Liver (tissue), 10 donors: ENCODE measurements at places on chromosomes 6 and 20. TPM values are rescaled to one million over a fixed set of nuclear protein-coding genes. Genes with fewer than 3 reads are reported as not detected.

DNA sequence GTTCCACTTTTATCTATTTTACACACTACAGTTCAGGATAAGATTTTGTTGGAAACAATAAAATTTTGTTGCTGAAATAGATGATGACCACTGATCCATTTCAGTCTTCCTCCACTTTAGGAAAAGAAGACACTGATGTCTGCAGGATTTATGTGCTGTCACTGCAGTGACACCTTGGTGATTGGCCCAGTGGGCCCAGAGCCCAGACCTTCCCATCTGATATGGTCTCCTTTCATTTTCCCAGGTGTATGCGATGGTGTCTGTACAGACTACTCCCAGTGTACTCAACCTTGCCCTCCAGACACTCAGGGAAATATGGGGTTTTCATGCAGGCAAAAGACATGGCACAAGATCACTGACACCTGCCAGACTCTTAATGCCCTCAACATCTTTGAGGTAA is 19.6 kb upstream of the ADGRF4 start:
- H3K27me3 ChIP-seq, result no peaks in the 10 kb centered on the region
- no peaks in the 10 kb centered on the region for H3K36me3 ChIP-seq
- H3K27ac ChIP-seq, result no peak overlapping the region
- H3K4me3 ChIP-seq, result no peak overlapping the region
- H3K4me1 ChIP-seq, result no peaks in the 10 kb centered on the region

GRCh38 chr6:148611213-148611612 is 135.6 kb upstream of the UST start:
- no peak overlapping the region for H3K4me3 ChIP-seq
- H3K27me3 ChIP-seq, result no peaks in the 10 kb centered on the region
- H3K4me1 ChIP-seq, result no peaks in the 10 kb centered on the region
- no peaks in the 10 kb centered on the region for H3K36me3 ChIP-seq
- DNase-seq, result no peak
- no peak overlapping the region for H3K27ac ChIP-seq

DNA sequence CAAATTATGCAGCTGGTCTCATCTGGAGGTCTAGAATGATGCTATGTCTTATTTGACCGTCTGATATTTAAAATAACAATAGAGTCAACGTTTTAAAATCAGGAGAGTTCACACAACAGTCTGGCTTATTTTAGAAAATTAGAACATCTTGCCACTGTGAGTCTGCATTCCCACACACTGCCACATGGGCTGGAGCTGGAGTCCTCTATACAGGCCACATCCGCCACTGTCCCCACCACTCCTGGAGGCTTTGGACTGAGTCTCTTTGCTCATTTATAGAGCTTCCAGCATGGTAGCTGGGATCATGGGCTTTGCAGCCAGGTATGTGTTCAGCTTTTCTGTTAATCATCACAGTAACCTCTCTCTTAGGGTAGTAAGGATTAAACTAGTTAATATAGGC is 68.8 kb upstream of the ZNFX1 start:
- no peaks in the 10 kb centered on the region for H3K36me3 ChIP-seq
- H3K27ac ChIP-seq, result no peak overlapping the region
- DNase-seq, result no peak
- H3K4me1 ChIP-seq, result no peaks in the 10 kb centered on the region
- no peak overlapping the region for H3K4me3 ChIP-seq

GRCh38 chr20:33999025-33999649 is 5.4 kb downstream of the RALY start:
- DNase-seq, result no peak
- H3K27ac ChIP-seq, result no peak overlapping the region
- no peaks in the 10 kb centered on the region for H3K36me3 ChIP-seq
- H3K4me1 ChIP-seq, result peaks cover 25% of the 10 kb centered on the region

DNA sequence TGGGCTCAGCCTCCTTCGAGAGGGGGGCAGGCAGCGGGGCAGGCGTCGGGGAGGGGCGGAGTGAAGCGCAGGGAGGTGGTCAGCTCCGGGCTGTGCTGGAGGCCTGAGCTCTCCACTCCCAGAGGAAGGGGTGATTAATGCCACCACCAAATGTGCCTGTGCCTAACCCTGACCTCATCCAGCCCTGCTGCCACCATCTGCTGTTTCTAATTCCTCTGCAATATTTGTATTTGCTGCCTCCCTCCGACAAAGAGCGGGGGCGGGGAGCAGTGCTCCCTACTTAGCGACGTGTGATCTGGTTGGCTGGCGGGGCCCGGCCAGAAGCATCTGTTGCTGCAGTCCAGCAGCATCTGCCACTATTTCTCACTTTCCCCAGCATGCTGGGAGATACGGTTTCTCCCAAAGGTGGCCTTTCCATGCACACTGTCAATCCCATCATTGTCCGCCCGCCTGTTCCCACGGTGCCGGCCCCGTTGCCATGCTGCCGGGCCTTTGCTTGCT is 47.0 kb downstream of the DLL1 start:
- no peaks in the 10 kb centered on the region for H3K36me3 ChIP-seq
- no peak for DNase-seq
- no peak overlapping the region for H3K27ac ChIP-seq
- no peak overlapping the region for H3K4me3 ChIP-seq
- no peaks in the 10 kb centered on the region for H3K4me1 ChIP-seq
- peaks cover 8% of the 10 kb centered on the region for H3K27me3 ChIP-seq

The SERINC3 gene
- total RNA-seq, result 65.4 TPM

The EPB41L1 gene
- total RNA-seq, result 3.4 TPM

DNA sequence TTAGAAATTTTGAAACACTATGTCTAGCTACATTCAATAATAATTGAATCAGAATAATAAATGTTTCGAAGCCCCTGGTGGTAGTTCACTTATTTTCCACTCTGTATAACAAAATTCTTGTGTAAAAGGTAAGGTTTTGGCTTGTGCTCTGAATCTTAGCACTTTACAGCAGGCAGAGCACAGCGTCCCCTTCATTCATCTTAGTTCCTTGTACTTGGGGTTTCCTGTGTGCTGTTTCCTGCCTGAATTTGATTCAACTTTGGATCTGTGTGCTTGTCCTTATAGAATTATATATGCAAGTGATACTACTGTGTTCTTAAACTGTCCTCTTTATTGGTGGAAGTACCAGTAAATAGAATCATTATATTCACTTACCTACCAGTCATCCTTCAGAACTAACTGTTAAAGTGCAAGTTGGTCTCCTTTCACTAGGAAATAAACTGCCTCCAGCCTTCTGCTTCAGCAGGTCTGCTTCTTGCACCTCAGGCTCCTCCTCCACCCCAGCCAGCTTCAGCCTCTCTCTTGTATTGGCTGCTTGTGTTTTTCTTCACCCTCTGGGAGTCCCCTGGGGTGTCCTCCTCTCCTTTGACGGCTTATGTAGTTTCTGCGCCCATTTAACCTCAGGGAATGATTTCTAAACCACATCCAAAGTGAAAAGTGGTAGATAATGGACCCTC is 28.8 kb upstream of the TULP4 start:
- H3K4me3 ChIP-seq, result no peak overlapping the region
- DNase-seq, result no peak
- H3K27me3 ChIP-seq, result no peaks in the 10 kb centered on the region
- H3K4me1 ChIP-seq, result no peaks in the 10 kb centered on the region

- no peaks in the 10 kb centered on the region for H3K36me3 ChIP-seq
- H3K4me1 ChIP-seq, result no peaks in the 10 kb centered on the region
- no peaks in the 10 kb centered on the region for H3K27me3 ChIP-seq
- no peak overlapping the region for H3K27ac ChIP-seq
- H3K4me3 ChIP-seq, result no peak overlapping the region
- no peak for DNase-seq
Measured at GRCh38 chr6:34508425-34508824, 42.5 kb downstream of the PACSIN1 start.

The TRIM10 gene
- 128 TPM for total RNA-seq

The ADGRF1 gene
- not detected for total RNA-seq

DNA sequence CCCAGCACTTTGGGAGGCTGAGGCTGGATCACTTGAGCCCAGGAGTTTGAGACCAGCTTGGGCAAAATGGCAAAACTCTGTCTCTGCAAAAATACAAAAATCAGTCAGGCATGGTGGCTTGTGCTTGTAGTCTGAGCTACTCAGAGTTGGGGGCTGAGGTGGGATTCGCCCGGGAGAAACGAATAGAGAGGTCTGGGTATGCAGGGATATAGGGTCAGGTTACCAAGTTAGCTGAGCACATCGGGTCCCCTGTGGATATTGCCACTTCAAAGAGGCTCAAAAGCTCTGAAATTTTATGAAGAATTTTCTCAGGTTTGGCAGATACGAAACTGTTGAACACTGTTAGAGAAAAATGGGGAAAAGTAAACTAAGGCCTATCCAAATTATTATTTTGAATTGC is 120.9 kb upstream of the SGK1 start:
- no peaks in the 10 kb centered on the region for H3K27me3 ChIP-seq
- H3K36me3 ChIP-seq, result no peaks in the 10 kb centered on the region
- DNase-seq, result no peak
- no peak overlapping the region for H3K27ac ChIP-seq
- H3K4me3 ChIP-seq, result no peak overlapping the region
- no peaks in the 10 kb centered on the region for H3K4me1 ChIP-seq

DNA sequence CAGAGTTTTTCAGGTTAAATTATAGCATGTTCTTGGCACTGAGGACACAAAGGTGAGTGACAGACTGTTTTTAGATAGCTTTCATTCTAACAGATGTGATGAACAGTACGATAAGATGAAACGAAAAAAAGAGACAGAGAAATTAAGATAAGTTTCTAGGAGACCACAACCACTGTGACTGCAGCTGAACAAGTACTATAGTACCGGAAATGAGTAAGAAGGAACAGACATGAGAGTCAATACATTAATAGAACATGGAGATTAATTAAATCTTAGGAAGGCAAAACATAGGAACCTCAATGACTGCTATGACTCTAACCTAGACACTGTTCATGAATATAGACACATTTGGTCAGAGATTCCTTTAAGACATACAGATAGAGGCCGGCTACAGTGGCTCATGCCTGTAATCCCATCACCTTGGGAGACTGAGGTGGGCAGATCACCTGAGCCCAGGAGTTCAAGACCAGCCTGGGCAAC is 40.2 kb downstream of the HBS1L start:
- no peaks in the 10 kb centered on the region for H3K27me3 ChIP-seq
- no peak for DNase-seq
- no peaks in the 10 kb centered on the region for H3K36me3 ChIP-seq
- no peak overlapping the region for H3K4me3 ChIP-seq
- H3K27ac ChIP-seq, result no peak overlapping the region

The TRAPPC3L gene
- 0.08 TPM for total RNA-seq

- no peak for DNase-seq
- H3K27ac ChIP-seq, result no peak overlapping the region
- H3K27me3 ChIP-seq, result no peaks in the 10 kb centered on the region
Measured at GRCh38 chr6:101956961-101957360, 563.5 kb downstream of the GRIK2 start.

DNA sequence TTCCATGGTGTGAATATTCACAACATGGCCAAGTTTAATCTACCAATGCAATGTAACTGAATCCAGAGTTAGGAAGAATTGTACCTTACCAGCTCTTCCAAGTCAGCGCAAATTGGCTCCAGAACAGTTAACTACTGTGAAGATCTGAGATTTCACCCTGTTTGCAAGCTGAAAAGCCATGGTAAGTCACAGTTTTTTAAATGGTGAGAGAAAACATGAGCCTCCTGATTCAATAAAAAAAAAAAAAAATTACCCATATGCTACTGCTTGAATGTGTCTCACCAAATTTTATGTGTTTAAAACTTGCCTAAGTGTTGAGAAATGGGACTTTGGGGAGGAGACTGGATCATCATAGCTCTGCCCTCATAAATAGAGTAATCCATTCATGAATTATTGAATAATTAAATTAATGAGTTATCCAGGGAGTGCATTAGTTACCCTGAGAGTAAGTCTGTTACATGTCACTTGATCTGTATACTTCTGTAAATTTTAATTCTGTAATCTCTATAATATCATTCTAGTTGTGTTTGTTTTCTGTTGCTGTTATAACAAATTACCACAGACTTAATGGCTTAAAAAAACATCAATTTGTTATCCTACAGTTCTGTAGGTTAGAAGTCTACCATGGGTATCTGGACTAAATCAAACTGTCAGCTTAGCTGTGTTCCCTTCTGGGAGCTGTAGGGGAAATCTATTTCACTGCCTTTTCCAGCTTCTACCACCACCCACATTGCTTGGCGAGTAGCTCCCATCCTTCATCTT is 1355.9 kb downstream of the GRIK2 start:
- H3K27me3 ChIP-seq, result no peaks in the 10 kb centered on the region
- no peak for DNase-seq
- H3K4me1 ChIP-seq, result no peaks in the 10 kb centered on the region

GRCh38 chr6:13318821-13319220 is 9.5 kb downstream of the TBC1D7 start:
- no peaks in the 10 kb centered on the region for H3K4me1 ChIP-seq
- peaks cover 38% of the 10 kb centered on the region for H3K36me3 ChIP-seq
- no peak overlapping the region for H3K27ac ChIP-seq
- no peaks in the 10 kb centered on the region for H3K27me3 ChIP-seq

GRCh38 chr6:4910037-4910760 is 93.6 kb downstream of the RPP40 start:
- H3K36me3 ChIP-seq, result no peaks in the 10 kb centered on the region
- H3K27me3 ChIP-seq, result no peaks in the 10 kb centered on the region
- no peak for DNase-seq
- no peak overlapping the region for H3K4me3 ChIP-seq
- H3K27ac ChIP-seq, result no peak overlapping the region

- H3K4me3 ChIP-seq, result no peak overlapping the region
- H3K4me1 ChIP-seq, result no peaks in the 10 kb centered on the region
- H3K27me3 ChIP-seq, result no peaks in the 10 kb centered on the region
- no peak for DNase-seq
- H3K27ac ChIP-seq, result no peak overlapping the region
Measured at GRCh38 chr20:3914446-3914845, 25.3 kb downstream of the PANK2 start.

The PDYN gene
- total RNA-seq, result not detected

The GPR6 gene
- not detected for total RNA-seq

The BMP5 gene
- total RNA-seq, result 0.92 TPM

GRCh38 chr6:111294374-111294967 is 188.5 kb downstream of the REV3L start:
- H3K27ac ChIP-seq, result no peak overlapping the region
- H3K4me3 ChIP-seq, result no peak overlapping the region
- no peaks in the 10 kb centered on the region for H3K36me3 ChIP-seq
- DNase-seq, result no peak

The PARD6B gene
- total RNA-seq, result 6.2 TPM

- no peak for DNase-seq
- H3K27ac ChIP-seq, result peak overlapping the region; percentile 28
- no peaks in the 10 kb centered on the region for H3K27me3 ChIP-seq
- peaks cover 43% of the 10 kb centered on the region for H3K4me1 ChIP-seq
- no peaks in the 10 kb centered on the region for H3K36me3 ChIP-seq
- H3K4me3 ChIP-seq, result no peak overlapping the region
Measured at GRCh38 chr20:43955062-43955749, 40.6 kb downstream of the TOX2 start.
